Activated naive CD4-positive, alpha-beta T cell treated with anti-CD3 and anti-CD28 coated beads, Interleukin-2, amount 10 ng/mL, durations not matched to agents 5 hours and 36 hours (primary cell): ENCODE measurements at places on chromosomes 7 and 10. TPM values are rescaled to one million over a fixed set of nuclear protein-coding genes. Genes with fewer than 3 reads are reported as not detected.

The PRRT4 gene
- total RNA-seq, result 0.34 TPM

The FRMD4A gene
- total RNA-seq, result 0.17 TPM

The AKR1C4 gene
- not detected for total RNA-seq

The TAS2R41 gene
- total RNA-seq, result not detected

The IQUB gene
- total RNA-seq, result 0.10 TPM

The MMP21 gene
- total RNA-seq, result not detected

The EN2 gene
- total RNA-seq, result not detected

The RNF148 gene
- total RNA-seq, result not detected

The ADAMTS14 gene
- not detected for total RNA-seq

The EGFR gene
- not detected for total RNA-seq

The FFAR4 gene
- total RNA-seq, result not detected

The NYAP1 gene
- 0.19 TPM for total RNA-seq

The FEZF1 gene
- total RNA-seq, result not detected

The MYOZ1 gene
- total RNA-seq, result not detected

The SCART1 gene
- total RNA-seq, result 2.5 TPM

The NEUROD6 gene
- not detected for total RNA-seq

The PBLD gene
- 2.0 TPM for total RNA-seq

The MBL2 gene
- not detected for total RNA-seq

The XRCC2 gene
- total RNA-seq, result 8.2 TPM

The MUC12 gene
- total RNA-seq, result not detected

The AGAP6 gene
- 16.3 TPM for total RNA-seq

The C7orf57 gene
- total RNA-seq, result 0.28 TPM

The PDAP1 gene
- total RNA-seq, result 94.1 TPM

The PROSER2 gene
- total RNA-seq, result 0.26 TPM

The SORCS3 gene
- total RNA-seq, result 0.07 TPM

The HOXA7 gene
- not detected for total RNA-seq

The FXYD4 gene
- total RNA-seq, result not detected

The ARMC3 gene
- not detected for total RNA-seq

The SPDYE5 gene
- total RNA-seq, result 0.13 TPM

The MYL10 gene
- total RNA-seq, result not detected

The SLC13A1 gene
- not detected for total RNA-seq

The ADRB1 gene
- total RNA-seq, result not detected

The NRG3 gene
- total RNA-seq, result not detected

The EMX2 gene
- total RNA-seq, result not detected

The RPS24 gene
- total RNA-seq, result 2,047 TPM

The PPP1R9A gene
- total RNA-seq, result not detected

The CCDC126 gene
- total RNA-seq, result 6.9 TPM

The EPHA1 gene
- total RNA-seq, result 13.4 TPM

The NPTX2 gene
- not detected for total RNA-seq

The BMPER gene
- not detected for total RNA-seq

The NKX1-2 gene
- total RNA-seq, result not detected

The PLEKHS1 gene
- total RNA-seq, result not detected

The DRGX gene
- total RNA-seq, result not detected

The ITPRID1 gene
- not detected for total RNA-seq

The SPDYE2B gene
- total RNA-seq, result not detected

The ZNF138 gene
- total RNA-seq, result 9.5 TPM

The CDC14C gene
- not detected for total RNA-seq

The EBLN1 gene
- total RNA-seq, result not detected

The TMEM236 gene
- 0.05 TPM for total RNA-seq

The C10orf88 gene
- total RNA-seq, result 15.2 TPM

The FKBP6 gene
- total RNA-seq, result not detected
